ENCODE measurements at places on chromosomes 6 and 20.
A peak's percentile ranks its signal among the peaks of the same experiment; 100 is the strongest.

DNA sequence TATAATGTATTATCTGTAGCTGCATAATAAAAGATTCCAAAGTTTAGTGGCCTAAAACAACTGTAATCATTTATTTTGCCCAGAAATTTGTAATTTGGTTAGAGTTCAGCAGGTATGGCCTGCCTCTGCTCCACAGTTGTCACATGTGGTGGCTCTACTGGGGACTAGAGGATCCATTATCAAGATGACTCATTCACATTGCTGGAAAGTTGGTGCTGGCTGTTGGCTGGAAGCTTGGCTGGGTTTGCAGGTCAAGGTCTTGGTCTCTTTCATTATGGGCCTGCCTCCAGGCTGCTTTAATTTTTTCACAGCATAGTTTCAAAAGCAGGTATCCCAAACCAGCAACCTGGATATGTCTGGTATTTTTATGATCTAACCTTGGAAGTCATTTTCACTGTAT lies 17.6 kb downstream of the TRDN start:
- DNase-seq, result no peak

- no peak for DNase-seq
These were observed 90.2 kb downstream of the HIVEP1 start for GRCh38 chr6:12102350-12102749.

GRCh38 chr6:43629505-43630300 lies 639 bp upstream of the GTPBP2 start:
- DNase-seq, result peak; percentile 93

DNA sequence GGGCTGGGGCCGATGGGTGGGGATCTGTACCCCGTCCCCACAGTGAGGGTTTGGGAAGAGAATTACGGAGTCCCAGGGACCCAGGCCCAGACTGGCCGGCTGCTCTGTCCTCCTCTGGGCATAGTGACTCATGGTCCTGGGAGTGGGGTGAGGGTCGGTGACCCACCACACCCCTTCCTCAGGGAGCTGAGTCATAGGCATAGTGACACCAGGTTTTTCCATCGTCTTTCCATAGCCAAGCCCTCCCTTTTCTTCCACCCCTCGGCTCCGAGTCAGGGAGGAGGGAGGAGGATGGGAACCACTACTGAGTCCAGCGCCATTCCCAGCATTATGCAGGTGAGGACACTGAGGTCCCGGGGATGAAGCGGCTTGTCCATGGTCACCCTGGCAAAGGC lies 8.9 kb downstream of the CYP21A2 start:
- no peak for DNase-seq

GRCh38 chr6:45611491-45611890 lies 233.8 kb upstream of the SUPT3H start:
- no peak for DNase-seq

GRCh38 chr6:43217351-43217750 lies 11.9 kb downstream of the DNPH1 start:
- no peak for DNase-seq

GRCh38 chr6:126341126-126341525 lies 1.2 kb downstream of the CENPW start:
- no peak for DNase-seq

DNA sequence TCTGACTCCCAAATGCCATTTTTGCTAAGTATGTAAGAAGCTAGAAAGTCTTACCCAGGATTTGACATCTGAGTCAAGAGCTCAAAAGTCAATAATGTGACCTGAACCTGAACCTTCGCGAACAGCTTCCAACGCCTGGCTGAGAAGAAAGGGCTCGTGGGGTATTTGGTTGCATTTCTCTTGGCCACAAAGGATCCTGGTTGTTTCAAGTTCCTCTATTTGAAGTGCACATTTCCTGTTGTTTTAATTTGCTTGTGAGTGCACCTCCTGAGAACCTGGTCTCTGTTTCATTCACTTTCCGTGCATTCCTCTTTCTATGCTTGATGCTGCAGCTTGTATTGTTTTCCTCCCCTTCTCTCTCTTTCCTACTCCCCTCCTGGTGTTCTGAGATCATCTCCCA lies 212.5 kb downstream of the FOXA2 start:
- peak; percentile 42 for DNase-seq

DNA sequence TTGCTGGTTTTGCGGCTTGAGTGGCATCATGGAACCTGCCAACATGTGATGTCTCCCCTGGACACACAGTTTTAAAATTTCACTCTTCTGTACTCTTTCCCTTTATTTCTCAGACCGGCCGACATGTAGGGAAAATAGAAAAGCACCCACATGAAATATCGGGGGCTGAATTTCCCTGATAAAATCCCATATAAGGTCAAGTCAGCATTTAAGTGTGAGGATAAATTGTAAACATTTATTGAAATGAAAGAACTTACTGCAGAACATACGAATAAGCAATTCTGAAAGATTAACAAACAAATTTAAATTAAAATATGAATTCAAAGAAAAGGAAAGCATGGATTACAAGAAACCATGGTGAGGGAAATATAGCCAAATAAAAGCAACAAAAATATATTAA lies 345.5 kb downstream of the EPHA7 start:
- no peak for DNase-seq

DNA sequence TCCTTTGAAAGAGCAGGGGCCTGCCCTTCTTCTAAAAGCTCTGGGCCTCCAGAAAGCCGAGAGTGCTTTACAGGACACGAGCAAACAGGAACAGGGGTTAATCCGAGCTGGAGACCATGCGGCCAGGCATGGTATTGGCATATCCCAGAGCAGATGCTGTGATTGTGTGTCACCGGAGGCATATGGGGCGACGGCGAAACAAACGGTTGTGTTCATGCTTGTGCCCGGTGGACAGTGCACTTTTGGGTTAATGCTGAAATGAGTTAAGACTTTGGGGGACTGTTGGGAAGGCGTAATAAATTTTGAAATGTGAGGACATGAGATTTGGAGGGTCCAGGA lies 1088.7 kb upstream of the DEFB115 start:
- no peak for DNase-seq

DNA sequence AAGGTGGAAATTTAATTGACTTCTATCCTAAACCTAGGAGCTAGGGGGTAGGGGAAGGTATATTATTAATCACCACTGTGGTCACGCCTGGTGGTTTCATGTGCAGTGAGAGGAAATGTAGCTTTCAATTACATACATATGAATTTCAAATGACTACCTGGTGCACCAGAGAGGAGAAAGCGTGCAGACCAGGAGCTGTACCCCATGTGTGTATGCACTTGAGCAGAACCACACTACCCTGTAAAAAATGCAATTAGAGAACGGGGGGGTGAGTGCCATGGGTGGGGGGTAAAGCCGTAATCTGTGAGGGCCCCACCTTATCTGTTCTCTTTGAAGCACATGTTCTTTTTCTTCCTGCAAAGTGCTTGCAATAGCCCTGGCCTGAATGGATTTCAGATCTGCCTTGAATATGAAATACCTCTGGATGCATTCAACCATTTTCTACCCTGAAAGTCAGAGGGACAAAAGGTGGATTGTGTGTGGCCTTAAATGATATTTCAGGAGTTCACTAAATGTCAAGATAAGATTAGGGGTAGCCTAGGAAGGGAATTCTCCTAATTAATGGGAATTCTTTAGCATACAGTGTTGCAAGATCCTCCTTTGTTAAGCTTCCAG lies 30.9 kb upstream of the EDN3 start:
- no peak for DNase-seq

DNA sequence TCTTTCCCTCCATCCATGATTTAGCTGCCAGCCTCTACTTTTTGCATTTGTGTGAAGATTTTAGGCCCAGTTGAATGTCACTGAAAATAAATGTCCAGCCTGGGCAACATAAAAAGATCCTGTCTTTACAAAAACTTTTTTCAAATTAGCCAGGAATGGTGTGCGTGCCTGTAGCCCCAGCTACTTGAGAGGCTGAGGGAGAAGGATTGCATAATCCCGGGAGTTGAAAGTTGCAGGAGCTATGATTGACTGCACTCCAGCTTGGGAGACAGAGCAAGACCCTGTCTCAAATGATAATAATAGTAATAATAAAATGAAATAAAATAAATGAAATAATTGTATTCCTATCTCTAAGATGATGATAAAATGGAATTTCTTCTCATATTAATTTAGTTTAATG lies 5.0 kb upstream of the GFOD1 start:
- DNase-seq, result no peak

DNA sequence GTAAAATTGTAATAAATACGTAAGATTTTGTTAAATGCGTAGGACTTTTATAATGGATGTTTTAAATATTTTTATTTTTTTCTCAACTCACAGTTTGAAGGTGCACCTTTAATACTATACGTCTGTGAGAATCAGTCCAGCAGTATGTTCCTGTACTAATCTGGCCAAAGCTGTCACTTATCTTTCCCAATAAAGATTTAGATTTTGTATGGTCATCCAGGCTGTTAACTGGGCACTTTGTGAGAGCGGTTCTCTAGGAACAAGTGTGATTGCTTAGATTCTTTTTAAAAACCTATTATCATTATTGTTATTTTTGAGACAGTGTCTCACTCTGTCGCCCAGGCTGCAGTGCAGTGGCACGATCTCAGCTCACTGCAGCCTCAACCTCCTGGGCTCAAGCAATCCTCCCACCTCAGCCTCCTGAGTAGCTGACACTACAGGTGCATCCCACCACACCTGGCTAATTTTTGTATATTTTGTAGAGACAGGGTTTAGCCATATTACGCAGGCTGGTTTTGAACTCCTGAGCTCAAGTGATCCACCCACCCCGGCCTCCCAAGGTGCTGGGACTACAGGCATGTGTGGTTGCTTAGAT lies 1.7 kb downstream of the DCBLD1 start:
- DNase-seq, result no peak

- no peak for DNase-seq
These were observed 16.8 kb upstream of the CDH22 start for GRCh38 chr20:46324960-46325703.

DNA sequence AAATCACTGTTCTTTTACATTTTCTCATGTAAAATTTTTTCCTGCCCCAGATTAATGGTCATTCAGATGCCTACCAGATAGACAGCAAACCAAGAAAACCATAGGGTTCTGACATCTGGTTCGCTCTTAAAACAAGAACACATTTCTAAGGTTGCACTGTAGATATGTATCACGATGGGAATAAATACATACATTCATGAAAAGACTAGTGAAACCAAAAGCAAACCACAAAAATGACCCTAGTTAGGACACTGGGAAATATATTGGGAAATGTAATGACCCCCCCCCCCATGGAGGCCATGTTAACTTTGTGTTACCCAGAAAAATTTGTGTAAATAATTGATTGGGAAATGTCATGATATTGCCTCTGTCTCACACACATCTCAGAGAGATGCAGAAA lies 37.5 kb downstream of the MTFR2 start:
- DNase-seq, result no peak

GRCh38 chr20:63061051-63061770 lies 54.4 kb upstream of the BHLHE23 start:
- DNase-seq, result no peak

DNA sequence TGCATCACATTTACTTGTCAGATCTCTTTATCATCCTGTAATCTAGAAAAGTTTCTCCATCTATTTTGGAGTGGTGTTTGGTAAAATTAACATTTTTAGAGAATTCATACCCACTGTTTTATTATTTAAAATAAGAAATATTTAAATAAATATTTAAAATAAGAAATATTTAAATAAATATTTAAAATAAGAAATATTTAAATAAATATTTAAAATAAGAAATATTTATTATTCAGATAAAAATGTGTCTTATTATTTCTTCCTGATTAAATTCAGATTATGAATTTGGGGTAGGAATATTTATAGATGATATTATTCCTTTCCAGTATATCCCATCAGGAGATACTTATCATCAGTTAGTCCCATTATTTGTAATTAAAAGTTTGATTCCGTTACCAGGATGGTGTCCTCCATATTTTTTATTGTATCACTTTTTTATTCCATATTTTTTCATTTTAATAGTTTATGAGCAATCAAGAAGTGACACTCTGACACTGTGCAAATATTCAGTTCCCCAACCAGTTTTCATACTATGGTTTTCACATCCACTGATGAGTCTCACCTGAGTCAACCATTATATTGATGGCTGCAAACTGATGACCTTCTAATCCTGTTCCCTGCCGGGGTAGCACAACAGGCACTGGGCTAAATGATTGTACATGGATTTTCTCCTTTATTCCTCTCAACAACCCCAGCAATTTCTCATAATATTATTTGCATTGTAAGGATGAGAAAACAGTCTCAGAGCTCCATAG lies 1023.0 kb downstream of the KIF16B start:
- no peak for DNase-seq

DNA sequence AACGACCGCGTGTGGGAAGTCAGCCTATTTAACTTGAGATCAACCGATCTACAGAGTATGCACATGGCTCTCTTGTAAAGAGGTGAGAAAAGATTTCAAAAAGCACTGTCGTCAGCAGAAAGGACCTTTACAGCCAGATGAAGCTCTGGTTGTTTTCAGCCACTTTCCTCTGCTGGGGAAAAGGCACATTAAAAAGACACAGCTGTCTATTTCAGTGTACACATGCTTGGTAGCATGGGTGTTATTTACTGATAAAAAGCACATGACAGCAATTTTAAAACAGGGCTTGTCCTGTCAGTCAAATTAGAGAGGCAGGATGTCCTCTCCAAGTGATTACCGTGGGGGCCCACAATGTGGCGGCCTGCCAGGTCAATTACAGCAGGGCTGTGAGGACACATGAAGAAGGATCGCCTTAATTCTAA lies 188.9 kb downstream of the PRKN start:
- no peak for DNase-seq

GRCh38 chr20:50323209-50323608 lies 132.6 kb downstream of the CEBPB start:
- DNase-seq, result no peak
